ENCODE measurements at places on chromosomes 16 and 17.

DNA sequence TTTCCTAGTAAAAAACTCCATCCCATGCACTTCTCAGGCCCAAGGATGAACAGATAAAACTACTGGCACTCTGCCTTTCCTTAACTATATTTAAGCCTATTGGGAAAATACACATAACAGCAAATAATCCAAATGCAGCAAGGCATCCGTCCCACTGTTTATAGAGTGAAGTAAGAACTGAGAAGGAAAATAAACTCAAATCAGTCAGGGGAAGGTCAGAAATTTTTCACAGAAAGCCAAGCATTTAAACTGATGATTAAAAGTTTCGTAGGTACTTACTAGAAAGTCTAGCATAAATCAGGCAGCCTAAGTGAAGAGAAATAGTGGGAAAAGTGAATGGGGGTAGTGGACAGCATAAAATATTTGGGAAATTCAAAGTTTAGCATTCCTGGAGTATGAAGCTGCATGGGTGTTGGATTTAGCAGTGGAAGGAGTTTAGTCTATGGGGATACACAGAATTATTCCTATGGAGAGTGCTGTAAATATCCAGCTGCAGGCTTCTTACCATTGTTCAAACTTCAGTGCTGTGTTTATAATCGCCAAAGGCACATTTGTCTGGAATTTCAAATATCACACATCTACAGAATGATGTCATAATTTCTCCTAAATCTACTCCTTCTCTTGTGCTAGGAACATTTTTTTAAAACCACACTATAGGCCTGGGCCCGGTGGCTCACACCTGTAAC, 1131.0 kb upstream of the GOT2 start:
- DNase-seq: no peak

DNA sequence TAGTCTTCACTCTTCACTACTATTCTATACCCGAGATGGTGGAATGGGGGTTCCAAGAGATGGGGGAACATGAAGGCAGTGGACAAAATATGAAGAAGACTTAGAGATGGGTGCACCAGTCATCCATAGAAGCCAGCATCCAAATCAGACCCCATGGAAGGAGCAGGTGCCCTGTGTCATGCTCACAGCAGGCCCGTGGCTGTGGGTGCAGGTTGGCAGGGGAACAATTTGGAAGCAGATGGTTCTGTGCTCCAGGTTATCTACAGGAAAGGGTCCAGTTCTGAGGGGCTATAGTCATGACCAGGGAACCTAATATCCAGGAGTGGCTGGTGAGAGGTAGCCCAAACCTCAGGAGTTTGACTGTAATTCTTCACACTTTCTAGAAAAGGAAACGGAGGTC, 9.6 kb upstream of the LPCAT2 start:
- DNase-seq: no peak

DNA sequence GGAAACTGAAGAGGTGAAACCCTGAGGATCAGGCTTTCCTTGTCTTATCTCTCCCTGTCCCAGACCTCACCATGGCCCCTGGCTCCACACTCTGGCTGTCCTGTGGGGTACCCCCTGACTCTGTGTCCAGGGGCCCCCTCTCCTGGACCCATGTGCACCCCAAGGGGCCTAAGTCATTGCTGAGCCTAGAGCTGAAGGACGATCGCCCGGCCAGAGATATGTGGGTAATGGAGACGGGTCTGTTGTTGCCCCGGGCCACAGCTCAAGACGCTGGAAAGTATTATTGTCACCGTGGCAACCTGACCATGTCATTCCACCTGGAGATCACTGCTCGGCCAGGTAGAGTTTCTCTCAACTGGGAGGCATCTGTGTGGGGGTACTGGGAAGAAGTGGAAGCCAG, 1.4 kb downstream of the CD19 start:
- no peak for DNase-seq

- DNase-seq: no peak
Measured at GRCh38 chr17:2637422-2637821, 44.0 kb downstream of the PAFAH1B1 start.

- DNase-seq: no peak
Measured at GRCh38 chr16:29974291-29975133, 844 bp downstream of the TAOK2 start.

GRCh38 chr17:56292010-56292409, 138.7 kb downstream of the ANKFN1 start:
- DNase-seq: no peak

- DNase-seq: no peak
Measured at GRCh38 chr17:40553694-40554534, 11.4 kb downstream of the CCR7 start.

Data from activated T-cell treated with anti-CD3 and anti-CD28 coated beads for 4 hours (primary cell).